Activated T-cell treated with anti-CD3 and anti-CD28 coated beads, Interleukin-2, amount 50 U/mL, for 1 hour (primary cell): ENCODE measurements at places on chromosomes 16 and 17.

DNA sequence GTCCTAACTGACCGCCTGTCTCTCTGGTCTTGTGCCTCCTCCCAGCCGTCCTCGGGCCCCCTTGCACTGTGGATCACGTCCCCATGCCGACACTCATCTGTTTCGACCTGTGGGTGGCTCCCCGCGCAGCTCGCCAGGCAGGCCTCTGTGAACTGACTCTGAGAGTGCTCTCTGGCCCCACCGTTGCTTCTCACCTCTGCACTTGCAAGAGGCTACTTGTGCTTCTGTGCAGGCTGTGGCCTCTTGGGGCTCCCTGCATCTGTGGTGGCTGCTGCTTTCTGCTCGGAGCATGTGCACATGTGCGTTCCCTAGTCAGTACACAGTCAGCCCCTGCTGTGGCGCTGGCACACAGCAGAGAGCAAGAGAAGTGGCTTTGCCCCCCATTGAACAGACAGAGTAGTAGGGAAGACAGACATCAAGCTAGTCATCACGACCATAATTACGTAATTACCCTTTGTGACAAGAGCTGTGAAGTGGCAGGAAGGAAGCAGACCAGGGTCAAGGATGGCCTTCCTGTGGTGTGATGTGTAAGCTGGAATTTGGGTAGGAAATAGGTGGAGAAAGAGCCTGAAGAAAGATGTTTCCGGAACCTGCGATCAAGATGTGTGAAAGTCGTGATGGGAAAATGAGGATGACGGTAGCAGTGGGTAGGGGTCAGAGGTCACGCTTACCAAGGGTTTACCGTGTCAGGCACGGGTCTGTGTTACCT, 256.0 kb upstream of the CACNG5 start:
- DNase-seq = no peak

DNA sequence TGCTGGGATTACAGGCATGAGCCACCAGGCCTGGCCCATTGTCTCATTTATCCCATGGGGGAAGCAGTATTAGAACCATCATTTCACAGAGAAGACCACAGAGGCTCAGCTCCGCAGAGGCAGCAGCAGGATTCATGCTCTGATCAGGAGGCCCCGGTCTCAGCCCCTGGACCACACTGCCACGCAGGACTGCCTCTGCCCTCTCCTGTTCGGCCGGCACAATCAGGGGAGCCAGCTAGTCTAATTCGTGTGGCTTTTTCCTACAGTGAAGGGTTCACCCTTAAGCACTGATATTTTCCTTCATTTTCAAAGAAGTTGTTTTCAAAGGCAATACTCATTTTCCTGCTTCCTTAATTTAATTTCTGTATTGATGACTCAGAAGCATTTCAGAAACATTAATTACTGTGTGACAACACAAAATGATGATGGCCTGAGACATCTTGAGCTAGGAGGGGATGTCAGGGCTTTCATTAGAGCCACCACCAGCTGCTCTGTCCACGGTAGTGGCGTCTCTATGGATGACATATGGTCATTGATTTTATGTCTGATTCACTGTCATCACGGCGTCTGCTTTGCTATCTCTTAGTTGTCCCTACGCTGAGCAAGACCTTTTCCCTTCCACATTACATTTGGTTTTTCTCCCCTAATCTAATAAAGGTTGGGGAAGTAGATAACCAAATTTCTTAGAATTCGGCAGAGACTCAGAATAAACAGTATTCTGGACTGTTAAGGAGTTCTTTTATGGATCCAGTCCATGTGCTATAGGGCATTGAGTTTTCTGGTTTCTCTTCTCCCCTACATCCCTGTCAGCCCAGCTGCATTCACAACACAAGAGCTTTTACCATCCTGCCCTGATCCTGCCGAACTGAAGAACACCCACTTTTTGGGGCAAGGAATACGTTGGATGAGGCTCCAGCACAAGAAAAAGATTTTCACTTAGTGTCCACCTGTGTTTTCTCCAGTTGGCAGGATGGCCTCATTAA, 314.0 kb downstream of the SLC39A11 start:
- no peak for DNase-seq

- DNase-seq = no peak
Measured at GRCh38 chr16:58249388-58249779, 45.4 kb downstream of the PRSS54 start.

DNA sequence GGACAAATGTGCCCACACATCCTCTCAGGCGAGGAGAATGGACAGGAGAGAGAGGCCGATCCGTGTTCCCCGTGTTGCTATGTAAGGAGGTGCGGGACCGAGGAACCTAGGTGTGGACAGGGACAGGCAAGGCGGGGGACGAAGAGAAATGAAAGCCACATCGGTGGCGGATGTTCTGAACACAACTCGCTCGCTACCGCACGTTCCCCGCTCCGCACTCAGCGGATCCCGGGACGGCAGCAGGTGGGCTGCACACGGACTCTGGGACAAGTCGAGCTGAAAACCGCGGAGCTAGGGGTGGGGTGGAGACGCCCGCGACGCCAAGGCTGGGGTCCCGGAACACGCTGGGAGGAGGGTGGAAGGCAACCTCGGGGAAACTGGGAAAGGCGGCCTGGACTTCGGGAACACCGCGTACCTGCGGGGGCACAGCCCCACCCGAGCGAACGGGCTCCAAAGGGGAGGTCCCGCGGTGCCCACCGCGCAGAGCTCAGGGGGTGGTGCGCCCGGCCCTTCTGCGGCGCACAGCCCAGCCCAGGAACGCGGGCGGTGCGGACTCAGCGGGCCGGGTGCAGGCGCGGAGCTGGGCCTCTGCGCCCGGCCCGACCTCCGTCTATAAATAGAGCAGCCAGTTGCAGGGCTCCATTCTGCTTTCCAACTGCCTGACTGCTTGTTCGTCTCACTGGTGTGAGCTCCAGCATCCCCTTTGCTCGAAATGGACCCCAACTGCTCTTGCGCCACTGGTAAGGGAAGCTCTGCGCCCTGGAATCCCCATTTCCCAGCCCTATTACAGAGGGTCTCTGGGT, at the start of gene MT1E:
TSS of gene MT1E (plus strand) at position 642 of the 803 bp plus-strand sequence. CDS start at position 713, 71 bp downstream.
- DNase-seq = peak; percentile 58

DNA sequence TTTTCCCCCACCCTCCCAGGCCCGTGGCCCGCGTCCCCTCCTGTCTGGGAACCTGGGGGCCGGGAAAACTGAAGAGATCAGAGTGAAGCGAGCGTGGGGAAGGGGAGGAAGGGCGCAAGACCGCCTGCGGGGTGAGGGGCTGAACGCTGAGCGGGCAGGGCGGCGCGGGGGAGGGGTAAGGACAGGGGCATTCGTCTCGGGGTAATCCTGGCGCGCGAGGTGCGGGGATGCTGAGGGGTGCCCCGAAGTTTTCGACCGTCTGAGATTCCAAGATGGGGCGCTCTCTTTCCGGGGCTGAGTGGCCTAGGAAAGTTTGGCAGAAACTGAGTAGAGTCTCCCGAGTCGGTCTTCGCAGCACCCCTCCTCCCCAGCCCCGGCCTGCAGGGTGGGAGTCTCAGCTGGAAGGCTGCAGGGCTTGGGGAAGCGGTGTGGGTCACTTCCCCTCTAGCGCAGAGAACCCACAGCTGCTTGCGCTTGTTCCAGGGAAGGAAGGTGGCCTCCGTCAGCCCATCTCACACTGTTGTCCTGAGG, 555 bp downstream of the TTYH2 start:
- DNase-seq = no peak

GRCh38 chr17:48756830-48757251, 28.3 kb upstream of the HOXB13 start:
- no peak for DNase-seq

- DNase-seq = no peak
Measured at GRCh38 chr16:27191352-27191924, 11.9 kb upstream of the KDM8 start.

- no peak for DNase-seq
Measured at GRCh38 chr17:75459590-75460267, 3.3 kb downstream of the TMEM94 start.

GRCh38 chr17:6912110-6913051, 80.9 kb upstream of the TEKT1 start:
- DNase-seq = no peak

DNA sequence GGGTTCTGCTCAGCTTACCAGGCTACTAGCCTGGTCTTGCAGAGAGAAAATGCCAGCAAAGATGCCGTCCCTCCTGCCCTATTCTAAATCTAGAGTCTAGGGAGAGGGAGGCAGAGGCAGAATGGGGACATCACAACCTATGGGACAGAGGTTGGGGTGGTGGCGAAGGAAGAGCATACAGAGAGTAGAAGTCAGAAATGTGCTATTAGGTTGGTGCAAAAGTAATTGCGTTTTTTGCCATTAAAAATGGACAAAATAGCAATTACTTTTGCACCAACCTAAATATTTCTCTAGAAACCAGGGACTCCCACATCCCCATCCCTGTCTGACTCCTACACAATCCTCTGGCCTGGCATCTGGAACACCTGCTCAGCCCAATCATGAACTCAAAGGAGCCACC, 127.7 kb downstream of the GAS7 start:
- no peak for DNase-seq

GRCh38 chr17:72150632-72151460, 30.0 kb downstream of the SOX9 start:
- no peak for DNase-seq

DNA sequence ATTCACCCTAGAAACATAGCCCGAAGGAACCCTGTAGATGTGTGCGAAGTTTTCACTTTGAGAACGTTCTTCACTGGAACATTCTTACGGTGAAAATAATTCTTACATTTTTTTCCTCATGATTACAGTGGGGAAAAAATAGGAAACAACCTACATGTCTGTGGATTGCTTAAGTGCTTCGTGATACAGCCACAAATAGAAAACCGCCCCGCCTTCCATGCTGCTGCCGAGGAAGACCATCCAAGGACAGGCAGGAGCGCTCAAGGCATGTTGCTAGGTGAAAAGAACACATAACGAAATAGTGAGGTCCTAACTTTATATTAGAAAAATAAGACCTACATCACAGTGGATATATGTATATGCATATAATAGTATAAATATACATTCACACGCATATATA, 78.8 kb downstream of the BMERB1 start:
- DNase-seq = no peak

- no peak for DNase-seq
Measured at GRCh38 chr17:14717859-14718258, 417.0 kb downstream of the HS3ST3B1 start.
